Stimulated activated CD4-positive, alpha-beta T cell treated with anti-CD3 and anti-CD28 coated beads, TNF-alpha, amount 100 ng/mL, for 48 hours (primary cell): ENCODE measurements at places on chromosomes 6 and 20.

DNA sequence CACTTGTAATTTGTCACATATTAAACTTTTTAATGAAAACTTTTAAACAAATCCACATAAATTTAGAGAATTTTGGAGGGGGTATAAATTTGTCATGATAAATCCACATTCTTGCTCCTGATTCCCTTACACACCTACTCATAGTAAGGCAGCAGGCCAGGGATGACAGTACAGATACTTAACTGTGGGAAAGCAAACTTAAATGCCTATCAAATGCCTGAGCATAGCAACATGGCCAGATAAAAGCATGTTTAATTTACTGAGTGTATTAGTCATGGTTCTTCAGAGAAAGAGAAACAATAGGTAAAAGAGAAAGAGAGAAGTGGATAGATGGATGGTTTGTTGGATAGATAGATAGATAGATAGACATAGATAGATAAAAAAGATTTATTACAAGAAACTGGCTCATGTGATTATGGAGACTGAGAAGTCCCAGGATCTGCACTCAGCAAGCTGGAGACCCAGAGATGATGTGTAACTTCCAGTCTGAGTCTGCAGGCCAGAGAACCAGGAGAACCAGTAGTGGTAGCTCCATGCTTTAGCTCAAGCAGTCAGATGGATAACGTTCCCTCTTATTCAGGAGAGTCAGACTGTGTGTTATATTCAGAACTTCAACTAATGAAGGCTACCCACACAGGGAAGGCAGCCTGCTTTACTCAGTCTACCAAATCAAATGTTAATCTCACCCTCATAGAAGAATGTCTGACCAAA is 15.9 kb upstream of the ADGRF1 start:
- no peak for DNase-seq

GRCh38 chr6:134806180-134806798 is 143.6 kb downstream of the ALDH8A1 start:
- no peak for DNase-seq

DNA sequence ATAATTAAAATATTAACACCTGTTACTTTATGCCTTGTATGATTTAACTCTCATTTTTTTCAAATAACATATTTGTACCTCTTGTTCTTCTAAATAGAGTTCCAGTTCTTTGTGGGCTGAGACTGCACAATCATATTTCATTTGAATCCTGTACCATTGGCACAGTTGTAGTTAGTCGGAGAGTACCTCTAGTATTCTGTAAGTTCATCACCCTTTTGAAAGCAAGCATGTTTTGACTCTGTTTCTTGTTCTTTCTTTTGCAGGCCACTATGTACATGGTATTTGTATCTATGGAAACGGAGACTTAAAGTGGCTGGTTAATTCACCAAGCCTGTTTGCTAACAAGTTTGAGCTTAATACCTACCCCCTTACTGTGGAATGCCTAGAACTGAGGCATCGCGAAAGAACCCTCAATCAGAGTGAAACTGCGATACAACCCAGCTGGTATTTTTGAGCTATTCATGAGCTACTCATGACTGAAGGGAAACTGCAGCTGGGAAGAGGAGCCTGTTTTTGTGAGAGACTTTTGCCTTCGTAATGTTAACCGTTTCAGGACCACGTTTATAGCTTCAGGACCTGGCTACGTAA is 68.2 kb downstream of the C6orf52 start:
- no peak for DNase-seq

GRCh38 chr6:168110437-168110836 is 31.4 kb upstream of the FRMD1 start:
- no peak for DNase-seq

- no peak for DNase-seq
These were observed 481.9 kb downstream of the C6orf118 start for GRCh38 chr6:164827537-164827936.

DNA sequence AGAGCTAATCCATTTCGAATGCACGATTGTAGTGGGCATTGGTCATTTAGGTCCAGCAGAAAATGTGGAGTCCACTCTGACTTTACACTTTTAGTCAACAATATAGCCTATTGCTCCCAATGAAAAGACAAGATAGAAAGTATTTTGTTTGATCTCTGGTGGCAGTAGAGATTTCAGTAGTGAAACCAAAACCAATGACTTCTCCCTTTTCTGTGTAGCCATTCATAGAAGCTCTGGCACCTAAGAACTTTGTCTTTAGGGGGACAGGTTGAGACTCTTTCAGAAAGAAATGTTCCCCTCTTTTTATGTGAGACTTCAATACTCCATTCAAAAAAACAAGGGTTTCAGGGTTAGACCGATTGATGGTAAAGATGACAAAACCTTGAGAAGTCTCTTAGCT is 510.8 kb upstream of the POU3F2 start:
- no peak for DNase-seq

DNA sequence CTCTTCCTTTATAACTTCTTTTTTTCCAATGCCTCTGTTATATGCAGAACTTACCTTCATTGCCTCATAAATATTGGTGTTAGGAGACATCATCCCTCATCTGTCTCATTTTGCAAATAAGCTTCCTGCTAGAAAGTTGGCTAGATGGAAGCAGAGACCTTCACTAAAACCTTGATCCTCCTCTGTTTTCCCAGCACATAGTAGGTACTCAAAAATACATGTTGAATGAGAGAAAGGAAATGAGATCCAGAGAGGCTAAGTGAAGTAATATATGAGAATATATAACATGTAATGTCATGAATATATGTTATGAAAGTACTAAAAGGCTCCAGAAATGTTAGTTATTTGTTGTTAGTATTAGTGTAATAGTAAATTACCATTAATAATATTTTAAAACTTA is 91.9 kb downstream of the CDKAL1 start:
- no peak for DNase-seq

DNA sequence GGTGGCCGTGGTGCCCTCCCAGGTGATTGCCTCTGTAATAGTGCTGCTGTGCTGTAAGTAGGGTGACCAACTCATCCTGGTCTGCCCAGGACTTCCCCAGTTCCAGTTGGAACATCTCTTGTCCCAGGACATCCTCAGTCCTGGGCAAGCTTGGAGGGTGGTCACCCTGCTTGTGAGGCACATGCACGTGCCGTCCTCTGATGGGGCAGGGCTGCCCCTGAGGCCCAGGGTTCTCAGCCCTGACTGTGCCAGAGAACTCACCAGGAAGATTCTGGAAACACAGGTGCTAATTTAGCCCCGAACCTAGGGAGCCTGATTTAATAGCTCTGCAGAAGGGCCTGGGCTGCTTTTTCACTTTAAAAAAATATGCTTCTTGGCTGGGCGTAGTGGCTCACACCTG is 120.9 kb upstream of the PHACTR3 start:
- DNase-seq = no peak

GRCh38 chr20:57785061-57785460 is 75.2 kb upstream of the PMEPA1 start:
- no peak for DNase-seq

DNA sequence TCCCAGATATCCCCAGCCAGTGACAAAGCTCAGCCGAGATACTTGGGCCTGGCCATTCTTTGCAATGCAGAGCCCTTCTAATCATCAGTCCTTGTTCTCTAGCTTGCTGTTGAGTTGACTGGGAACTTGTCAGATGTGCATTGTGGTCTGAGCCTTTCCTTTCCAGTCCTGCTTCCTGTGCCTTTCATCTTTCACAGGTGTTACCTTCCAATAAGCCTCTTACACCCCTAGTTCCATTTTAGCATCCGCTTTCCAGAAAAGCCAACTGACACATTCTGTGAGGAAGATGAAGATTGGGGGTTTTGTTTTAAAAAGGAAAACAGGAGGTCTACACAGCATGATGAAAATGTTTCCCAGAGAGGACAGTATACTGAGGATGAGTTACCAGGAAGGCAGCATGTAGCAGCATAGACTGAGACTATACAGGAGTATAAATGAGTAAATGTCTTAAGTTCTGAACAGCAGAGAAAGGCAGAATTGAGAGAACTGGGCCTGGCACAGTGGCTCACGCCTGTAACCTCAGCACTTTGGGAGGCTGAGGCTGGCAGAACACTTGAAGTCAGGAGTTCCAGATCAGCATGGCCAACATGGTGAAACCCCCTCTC is 5.6 kb upstream of the CEP85L start:
- DNase-seq = no peak
